Testis (tissue), 5 donors: ENCODE measurements at places on chromosomes 2 and 18.

GRCh38 chr2:19648583-19648982, 253.2 kb downstream of the TTC32 start:
- DNase-seq, result no peak

DNA sequence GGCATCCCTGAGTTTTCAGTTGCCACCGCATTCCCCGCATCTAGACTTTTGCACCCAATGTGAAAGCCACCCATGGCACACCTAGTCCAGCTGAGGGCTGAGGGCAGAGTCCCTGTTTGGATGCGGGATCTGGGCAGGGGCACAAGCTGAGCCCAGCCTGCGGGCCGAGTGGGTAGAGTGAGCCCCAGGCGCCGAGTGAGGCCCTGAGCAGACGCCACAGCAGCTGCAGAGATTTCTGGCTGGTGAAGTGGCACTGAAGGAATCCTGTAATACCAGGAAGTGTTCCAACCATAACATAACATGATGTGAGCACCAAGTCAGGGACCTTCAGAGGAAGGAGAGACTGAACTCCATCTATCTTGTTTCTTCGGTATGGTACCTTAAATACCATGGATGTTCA, 27.7 kb upstream of the FRZB start:
- DNase-seq, result no peak

DNA sequence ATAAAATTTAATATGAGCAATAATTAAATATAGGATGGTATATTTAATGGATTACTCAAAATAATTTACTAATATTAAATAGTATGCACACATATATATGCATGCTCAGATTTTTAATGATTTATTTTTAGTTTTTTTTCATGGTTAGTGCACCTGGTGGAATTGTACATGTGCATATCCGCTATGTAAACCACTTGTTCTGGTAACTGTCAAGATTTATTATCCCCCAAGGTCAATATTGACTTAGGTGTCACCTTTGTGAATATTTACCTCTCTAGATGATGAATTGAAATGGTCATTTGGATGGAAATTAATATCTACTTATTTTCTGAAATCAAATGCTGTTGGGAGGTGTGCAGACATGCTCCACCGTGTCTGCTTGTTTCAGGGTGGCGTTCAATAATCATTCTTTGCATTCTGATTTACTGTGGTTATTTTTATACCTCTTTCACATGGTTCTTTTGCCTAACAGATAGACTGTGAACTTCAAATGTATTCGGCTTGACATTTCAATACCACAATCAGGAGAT, 14.7 kb downstream of the CNTNAP5 start:
- DNase-seq, result no peak

GRCh38 chr18:3584266-3584861, 134.4 kb downstream of the TGIF1 start:
- DNase-seq, result no peak
